ENCODE measurements at places on chromosomes 4 and X.

DNA sequence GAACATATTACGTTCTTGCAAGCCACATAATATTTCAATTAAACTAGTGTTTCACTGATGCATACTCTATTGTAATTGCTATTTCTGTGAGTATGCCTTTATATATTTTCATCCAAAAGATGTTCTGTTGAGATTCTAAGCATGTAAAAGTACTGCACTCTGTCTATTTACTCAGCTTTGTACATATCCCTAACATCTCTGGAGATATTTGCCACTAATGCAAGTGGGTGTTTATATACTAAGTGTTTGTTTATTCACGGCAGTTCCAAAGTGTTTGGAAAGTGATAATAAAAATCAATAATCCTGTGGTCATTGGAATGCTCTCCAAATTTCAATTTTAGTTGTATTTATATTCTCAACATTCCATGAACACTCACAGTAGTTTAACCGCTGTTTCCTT is 1989.0 kb downstream of the C4orf33 start:
- DNase-seq, result no peak

DNA sequence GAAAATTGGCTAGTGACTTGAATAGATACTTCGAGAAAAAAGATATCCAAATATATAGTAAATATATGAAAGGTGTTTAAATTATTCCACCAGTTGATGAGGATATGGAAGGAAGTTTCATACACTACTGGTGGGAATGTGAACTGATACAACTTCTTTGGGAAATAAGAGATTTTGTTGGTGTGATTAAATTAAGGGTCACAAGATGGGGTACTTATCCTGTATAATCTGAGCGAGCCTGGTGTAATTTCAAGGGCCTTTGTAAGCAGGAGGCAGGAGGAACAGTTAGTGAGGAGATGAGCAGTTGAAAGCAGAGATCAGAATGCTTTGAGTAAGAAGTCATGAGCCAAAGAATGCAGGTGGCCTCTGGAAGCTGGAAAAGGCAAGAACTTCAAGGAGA is 192.2 kb downstream of the KCTD8 start:
- DNase-seq, result peak; percentile 16

DNA sequence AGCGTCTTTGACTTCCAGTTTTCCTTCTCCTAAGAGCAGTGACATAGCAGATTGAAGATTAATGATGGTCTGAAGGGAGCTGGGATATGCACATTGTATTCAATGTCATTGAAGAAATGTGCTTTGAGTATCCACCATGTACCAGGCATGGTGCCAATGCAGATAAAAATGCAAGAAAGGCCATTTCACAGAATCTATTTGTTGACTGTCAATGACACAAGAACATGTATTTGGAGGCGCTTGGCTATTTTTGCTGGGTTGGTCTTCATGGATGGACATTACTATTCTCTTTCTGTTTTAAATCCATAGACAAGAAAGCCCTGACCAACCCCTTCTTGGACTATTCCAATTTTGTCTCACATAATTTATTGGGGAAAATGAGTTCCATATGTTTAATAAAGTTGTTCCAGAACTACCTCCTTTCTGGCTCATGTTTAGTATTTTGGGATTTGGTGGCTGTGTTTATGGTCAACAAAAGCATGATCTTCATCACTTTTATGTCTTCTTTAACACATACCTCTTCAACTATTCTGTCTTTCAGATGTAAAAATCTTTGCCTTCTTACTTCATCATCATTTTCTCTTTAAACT is 174.5 kb downstream of the CPE start:
- DNase-seq, result no peak

DNA sequence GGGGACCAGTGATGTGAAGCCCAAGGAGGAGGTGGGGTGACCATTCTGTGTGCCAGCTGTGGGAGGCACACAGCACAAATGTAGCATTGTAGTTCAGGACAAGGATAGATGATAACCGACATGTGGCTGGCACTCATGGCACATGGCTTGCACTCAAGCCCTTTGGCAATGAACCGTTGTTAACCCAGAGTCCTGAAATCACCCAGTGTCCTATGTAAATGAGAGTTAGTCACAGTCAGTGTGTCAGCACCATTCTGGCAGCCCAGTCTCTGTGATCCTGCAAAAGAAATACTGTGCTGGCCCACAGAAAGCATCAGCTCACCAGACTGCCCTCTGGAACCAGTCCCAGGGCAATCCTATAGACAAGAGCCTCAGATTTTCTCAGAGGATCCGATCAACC is 339.3 kb downstream of the MID1IP1 start:
- no peak for DNase-seq

- no peak for DNase-seq
Observed at GRCh38 chrX:48715072-48715471, 18.5 kb downstream of the SUV39H1 start.

- DNase-seq, result no peak
Observed at GRCh38 chr4:6355052-6355451, 85.4 kb downstream of the WFS1 start.

DNA sequence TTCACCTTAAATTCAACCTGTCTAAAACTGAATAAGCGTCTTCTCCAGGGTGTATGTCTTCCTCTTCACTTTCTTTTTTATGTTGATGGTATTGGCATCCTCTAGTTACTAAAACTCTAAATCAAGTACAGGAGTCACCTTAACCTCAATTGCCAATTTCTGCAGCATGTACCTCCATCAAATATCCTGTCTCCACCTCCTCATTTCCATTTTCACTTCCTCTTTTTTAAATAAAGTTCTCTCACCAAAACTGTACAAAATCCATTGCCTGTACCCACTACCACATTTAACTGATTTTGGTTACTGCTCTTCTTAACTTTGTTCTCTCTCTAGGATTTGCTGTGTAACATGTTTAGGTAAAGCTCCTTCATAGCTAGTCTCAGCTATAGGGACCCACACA is 9.2 kb upstream of the NPFFR2 start:
- no peak for DNase-seq

DNA sequence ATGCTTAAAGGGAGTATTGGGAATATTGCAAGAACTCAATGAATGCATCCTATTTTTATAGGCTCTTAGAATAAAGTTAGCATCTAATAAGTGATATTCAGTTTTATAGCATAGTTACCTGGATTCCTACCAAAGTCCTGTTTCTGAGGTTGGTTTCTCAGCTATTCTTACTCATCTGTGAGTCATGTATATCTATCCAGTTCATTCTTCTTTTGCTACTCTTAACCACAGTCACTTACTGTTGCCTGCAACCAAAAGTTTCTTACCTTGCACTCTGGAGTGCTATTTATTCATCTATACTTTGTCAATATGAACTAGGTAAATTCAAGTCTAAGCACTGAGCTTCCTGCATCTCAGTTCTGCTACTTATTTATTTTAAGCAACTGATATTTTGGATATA is 322.5 kb downstream of the HS3ST1 start:
- peak; percentile 33 for DNase-seq

Measured in SW 1271 (cell line).